Hypothalamus (tissue), 51 donors: ENCODE measurements at places on chromosomes 13 and 19.
A peak's percentile ranks its signal among the peaks of the same experiment; 100 is the strongest.

DNA sequence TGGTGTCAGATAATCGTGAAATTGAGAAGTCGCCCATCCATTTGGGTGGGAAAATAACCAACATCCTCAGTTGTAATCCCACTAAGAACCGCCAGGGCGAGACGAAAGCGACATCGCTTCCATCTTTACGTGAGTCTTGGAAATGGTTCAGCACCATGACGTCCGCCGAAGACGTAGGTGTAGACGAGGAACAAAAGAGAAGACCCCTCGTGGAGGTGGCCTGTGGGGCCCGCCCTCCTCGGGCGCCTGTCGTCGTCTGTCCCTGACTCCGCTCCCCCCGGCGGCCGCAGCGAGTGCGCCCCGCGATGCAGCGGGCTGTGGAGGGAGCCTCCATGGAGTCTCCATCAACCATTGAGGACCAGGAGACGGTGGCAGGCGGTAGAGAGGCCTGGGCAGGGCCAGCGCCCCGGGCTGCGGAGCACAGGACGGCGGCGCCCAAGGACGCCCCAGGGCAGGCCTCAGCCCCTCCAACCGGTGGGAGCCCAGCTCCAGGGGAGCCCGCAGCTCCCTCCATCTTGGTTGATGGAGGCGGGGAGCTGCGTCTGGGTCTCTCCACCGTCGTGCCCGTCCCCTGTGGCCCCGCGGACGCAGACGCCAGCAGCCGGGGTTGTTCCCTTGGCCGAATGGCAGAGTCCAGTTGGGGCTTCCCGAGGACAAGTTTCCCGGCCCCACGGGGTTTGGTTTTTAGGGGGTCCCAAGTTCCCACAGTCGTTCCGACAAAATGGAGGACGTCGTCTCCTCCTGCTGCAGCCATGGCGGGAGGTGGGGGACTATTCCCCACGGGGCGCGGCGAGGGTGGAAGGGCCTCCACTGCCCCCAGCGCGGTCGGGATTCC lies 990 bp upstream of the ZMYM2 start:
- peak; percentile 74 for DNase-seq

GRCh38 chr19:49368711-49369358 lies 5.2 kb downstream of the DKKL1 start:
- DNase-seq, result no peak

DNA sequence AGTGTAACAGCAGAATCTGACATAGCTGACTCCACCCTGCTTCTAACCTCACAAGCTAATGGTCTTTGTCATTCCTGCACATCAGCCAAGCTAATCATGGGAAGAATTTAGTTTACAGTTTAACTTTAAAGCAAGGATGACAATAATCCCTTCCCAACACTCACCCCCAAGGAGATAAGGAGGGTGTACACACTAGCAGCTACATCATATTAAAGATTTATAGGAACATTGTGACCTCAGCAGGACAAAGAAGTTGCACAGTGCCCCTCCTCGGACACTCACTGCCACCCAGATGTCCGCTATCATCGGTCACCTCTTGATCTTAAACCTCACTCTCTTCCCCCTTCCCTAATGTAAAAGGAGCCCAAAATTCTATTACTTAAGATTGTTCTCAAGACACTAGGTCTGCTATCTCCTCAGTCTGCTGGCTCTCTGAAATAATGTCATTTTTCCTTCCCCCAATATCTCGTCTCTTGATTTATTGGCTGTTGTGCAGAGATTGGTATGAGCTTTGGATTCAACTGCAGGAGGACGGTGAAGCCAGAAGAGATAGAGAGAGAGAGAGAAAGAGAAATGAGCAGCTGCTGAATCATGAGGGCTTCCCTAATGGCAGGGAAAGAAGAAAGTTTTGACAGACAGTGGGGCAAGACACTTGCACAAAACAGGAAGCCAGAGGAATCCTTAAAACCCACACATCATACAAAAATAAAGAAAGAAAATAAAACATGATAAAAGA lies 17.5 kb upstream of the FFAR2 start:
- DNase-seq, result no peak

- no peak for DNase-seq
Measured at GRCh38 chr13:37397535-37397934, 201.0 kb downstream of the POSTN start.

GRCh38 chr13:76882431-76882830 lies 3.8 kb downstream of the KCTD12 start:
- DNase-seq, result no peak

- DNase-seq, result no peak
Measured at GRCh38 chr19:3210347-3211017, 14.0 kb upstream of the CELF5 start.

GRCh38 chr13:112114391-112114790 lies 47.4 kb downstream of the SOX1 start:
- no peak for DNase-seq

GRCh38 chr19:38247734-38248268 lies 8.4 kb downstream of the PPP1R14A start:
- no peak for DNase-seq

DNA sequence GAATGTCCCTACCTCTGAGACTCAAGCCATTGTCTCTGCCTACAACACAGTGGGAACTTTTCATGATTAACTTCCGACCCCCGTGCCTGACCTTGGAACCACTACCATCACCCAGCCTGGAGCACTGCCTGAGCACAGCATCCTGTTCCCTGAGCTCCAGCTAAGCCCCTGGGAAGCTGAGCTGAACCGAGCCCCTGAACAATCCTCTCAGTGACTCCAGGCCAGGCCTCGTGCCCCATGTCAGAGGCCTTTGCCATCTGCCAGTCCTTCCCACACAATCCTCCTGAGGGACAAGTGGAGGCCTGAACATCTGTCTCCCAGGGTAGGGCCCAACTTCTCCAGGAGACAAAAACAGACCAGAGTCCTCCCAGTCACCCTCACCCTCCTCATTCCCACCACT lies 17.5 kb downstream of the CEACAM3 start:
- no peak for DNase-seq

- peak; percentile 91 for DNase-seq
Measured at GRCh38 chr19:18894254-18895037, 1.5 kb downstream of the CERS1 start.

GRCh38 chr13:36430247-36431203 lies 1.8 kb upstream of the CCNA1 start:
- no peak for DNase-seq

DNA sequence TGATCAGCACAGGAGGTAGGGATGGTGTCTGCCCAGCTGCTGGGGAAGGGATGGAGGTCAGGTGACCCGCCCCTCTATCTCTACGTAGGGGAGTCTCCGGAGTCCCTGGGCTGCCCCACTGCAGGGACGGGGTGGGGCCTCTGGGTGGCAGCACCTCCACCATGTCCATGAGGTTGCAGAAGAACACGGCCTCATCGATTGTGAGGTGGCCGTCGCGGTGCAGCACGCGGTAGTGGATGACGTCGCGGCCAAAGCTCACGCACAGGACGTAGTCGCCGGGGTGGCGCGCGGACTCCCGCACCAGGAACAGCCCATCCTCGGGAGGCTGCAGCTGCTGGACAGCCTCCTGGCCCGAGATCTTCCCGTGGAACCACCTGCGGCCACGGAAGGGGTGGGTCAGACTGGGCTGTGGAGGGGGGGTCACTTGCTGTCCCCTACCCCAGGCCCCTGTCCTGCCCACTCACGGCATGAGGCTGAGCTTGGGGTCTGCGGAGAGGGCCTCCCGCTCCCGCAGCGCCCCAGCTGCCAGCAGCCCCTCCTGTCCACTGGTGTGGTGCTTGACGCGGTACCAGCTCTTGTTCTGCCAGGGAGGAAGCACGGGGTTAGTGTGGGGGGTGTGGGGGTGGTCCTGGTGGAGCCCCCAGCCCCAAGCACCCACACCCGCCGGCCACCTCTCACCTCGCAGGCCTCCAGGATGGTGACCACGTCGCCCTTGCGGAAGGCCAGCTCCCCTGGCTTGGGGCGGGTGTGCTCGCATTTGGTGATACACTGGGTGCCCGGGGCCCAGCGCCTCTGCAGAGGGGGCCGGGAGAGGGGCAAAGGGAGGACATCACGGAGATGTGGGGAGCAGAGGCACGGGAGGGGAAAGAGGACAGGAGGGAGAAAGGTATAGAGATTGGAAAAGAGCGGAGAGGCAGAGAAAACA lies 2.3 kb downstream of the MATK start:
- DNase-seq, result no peak

DNA sequence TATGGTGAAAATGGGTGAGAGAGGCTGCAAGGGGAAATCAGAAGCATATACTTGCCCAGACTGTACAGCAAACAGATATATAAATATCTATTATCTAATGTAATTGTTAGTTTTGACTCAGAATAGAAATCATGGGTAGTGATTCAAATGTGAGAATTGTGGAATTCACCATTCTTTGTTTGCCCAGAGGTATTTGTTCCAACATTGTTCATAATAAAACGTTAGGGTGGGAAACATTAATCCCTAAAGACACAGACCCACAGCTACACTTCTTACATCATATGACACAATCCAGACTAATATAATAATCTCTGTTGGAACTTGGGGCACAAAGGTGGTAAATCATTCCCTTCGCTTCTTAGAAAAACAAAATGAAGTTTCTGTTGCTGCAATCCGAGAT lies 646.5 kb upstream of the SLITRK6 start:
- DNase-seq, result no peak

GRCh38 chr13:42715909-42716308 lies 65.5 kb upstream of the FAM216B start:
- DNase-seq, result no peak

- no peak for DNase-seq
Measured at GRCh38 chr13:31476753-31477152, 262.6 kb upstream of the RXFP2 start.
